ENCODE measurements at places on chromosomes 7 and 10.

GRCh38 chr7:99037327-99037940, 106.5 kb downstream of the SMURF1 start:
- DNase-seq, result no peak

DNA sequence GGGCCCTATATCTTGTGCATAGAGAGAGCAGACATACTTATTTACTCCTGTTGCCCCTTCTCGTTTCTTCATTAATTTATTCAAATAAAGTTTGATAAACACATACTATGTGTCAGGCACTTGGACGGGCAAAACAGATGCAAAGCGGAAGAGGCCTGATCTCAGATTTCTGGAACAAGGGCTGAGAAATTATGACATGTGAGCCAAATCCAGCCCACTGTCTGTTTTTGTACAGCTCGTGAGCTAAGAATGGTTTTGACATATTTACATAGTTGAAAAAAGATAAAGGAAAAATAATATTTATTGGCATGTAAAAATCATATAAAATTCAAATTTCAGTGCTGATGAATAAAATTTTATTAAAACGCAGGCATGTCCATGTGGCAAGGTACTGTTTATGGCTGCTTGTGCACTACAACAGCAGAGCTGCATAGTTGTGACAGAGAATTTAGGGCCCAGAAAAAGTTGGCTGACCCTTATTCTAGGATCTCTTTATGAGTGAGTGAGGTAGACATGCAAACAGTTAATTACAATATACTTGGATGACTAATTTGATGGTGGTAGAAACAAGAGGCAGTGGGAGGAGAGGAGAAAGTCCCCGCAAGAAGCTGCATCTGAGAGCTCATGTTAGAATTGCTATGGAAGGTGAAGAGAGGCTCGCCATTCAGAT, 68.1 kb upstream of the ITPRID1 start:
- DNase-seq, result no peak

DNA sequence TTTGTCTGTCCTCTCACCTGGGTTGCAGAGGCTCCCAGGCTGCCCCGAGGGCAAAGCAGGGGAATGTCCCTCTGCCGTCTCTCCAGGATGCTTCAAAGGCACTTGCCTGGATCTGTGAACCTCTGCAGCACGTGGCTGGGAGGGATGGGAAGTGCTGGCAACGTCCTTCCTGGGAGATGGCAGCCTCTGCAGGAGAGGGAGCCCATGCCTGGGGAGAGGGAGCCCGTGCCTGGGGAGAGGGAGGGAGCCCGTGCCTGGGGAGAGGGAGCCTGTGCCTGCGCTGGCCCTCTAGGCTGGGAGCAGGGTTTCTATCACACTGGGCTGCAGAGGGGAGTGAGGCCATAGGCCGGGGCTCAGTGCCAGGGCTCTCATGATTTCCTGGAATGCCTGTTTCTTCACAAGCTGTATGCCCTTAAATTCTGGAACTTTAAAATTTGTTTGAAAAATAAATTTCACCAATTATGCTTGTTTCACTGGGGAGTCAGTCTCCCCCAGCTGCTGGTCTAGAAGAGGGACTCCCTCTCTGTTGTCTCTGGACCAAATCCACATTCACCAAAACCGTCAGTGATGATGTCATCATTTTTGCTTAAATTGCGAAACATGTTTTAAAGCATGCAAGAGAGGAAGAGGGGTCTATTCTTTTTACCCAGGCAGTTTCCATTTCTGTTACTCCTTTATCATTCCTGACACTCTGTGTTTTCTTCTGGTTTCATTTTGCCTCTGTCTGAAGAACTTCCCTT, 135.7 kb downstream of the DNAJB6 start:
- DNase-seq, result no peak

DNA sequence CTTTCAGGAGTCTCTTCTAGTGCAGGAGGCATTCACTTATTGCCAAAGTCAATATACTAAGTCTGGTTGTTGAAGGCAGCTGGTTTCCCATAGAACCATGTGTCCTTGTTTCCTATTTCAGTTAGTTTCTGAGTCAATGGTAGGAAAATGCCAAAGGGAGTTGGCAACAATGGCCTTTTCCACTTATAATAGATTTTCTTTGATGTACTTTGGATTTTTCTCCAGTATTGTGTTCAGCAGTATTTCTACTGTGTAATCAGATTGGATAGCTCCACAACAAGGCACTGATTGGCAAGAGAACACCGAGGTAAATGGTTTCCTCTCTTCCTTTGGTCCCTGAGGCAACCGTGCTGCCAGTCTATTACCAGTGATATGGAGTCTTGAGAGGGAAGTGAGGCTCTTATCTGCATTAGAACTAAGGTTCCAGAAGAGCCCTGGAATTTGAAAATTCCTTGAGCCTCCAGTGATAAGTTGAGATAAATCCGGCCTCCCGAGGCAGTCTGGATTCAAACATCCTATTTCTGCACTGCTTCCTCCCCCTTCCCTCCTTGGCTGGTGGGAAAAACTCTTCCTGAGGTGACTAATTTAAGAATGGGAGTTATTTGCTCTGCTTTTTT, 7.9 kb upstream of the SEPTIN7 start:
- DNase-seq, result no peak

GRCh38 chr10:9796564-9796963, 1221.1 kb upstream of the CELF2 start:
- no peak for DNase-seq

DNA sequence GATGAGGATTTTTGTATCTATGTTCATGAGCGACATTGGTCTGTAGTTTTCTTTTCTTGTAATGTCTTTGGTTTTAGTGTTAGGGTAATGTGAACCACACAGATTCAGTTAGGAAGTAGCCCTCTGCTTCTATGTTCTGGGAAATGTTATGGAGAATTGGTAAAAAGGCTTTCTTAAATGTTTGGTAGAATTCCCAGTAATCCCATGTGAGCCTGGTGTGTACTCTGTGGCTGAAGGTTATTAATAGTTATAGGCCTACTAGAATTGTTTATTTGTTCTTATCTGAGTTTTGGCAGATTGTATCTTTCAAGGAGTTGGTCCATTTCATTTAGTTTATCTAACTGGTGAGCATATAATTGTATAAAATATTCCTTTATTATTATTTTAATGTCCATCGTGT, 484.6 kb upstream of the GHITM start:
- no peak for DNase-seq

DNA sequence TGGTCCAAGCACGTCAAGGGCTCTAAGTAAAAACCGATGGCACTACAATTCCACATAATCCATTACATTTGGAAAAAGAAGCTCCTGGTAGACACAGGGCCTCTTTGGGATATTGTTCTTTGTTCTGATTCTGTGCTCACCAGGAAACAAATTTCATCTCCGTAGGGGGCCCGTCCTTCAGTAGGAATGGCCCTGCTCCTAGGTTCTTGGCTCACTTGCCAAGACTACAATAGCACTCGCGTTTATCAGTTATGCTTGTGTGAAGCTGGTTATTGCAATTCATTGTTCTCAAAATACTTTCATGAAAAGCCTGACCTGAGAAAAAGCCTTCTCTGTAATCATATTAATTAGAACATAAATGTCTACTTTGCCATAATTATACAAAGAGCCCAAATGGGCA, 10.3 kb upstream of the ZC3HAV1L start:
- no peak for DNase-seq

DNA sequence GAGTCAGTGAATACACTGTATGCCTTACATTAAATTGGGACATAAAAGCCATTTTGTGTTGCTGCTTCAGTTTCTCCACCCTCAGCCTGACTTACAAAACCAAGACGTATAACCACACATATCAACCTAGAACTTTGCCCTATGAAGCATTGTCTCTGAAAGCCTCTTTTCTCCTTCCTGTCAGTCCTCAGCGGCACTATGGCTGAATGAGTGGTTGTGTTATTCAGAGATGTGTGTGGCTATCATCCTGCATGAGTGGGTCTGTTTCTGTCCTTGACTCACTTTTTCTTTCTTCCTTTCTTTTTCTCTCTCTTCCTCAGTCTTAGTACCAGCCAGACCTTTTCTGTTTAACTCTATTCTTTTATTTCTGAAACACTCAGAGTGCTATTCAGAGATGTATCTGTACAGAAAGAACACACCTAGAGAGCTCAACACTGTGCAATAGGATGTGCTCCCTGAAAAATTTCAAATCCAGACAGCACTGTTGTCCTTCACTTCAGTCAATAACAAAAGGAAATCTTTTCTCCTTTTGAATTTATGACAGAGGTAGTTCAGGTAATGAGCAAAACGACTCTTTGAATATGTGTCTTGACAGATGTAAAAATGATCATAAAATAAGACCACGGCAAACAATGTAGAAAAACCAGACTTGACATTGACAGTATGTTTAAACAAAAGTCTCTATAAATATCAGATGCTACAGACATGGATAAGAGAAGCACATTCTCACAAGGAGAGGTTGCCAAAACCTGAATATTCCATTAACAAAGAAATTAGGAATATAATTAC, 163.3 kb upstream of the FEZF1 start:
- DNase-seq, result no peak

- DNase-seq, result no peak
Measured at GRCh38 chr7:155997431-155998327, 185.4 kb upstream of the SHH start.

- no peak for DNase-seq
Measured at GRCh38 chr10:14837003-14837756, 657 bp downstream of the CDNF start.

GRCh38 chr7:112370436-112370835, 79.8 kb upstream of the IFRD1 start:
- no peak for DNase-seq

- DNase-seq, result no peak
Measured at GRCh38 chr7:100441641-100442535, 5.6 kb upstream of the PPP1R35 start.

DNA sequence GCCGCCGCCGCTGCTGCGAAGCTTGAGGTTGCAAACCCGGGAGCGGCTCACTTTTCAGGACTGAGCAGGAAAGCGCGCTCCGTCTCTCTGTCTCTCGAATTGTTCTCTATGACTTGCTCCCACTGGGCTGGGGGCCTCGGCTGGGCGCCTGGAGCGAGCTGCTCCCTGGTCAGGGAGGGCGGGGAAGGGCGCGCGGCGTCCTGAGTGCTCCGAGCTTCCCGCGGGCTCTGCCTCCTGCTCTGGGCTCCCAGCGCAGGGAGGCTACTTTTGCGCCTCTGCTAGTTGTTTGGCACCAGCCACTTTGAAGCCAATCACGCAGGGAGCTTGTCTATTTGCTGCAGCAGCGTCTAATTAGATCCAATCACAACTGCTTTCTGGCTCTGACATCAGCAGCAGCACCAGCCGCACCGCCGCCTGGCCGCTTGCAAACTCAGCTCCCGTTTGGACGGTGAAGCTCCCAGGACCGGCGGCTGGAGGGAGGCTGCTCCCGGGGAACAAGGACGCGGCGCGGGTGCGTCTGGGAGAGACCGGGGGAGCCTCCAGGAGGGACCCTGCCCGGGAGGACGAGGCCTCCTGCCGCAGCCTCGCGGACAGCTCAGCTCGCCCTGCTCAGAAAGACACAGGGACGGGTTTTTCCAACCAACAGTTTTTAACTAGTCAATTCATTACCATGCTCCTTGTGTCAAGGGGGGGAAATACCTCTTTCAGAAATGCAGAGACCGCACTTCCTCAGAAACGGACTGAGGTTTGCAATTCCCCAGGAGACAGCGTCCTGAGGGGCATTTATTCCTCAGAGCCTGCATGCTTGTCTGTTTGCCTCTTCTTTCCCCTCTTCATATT, at the start of gene ADARB2:
TSS of gene ADARB2 (minus strand) at position 304 of the 840 bp plus-strand sequence.
- DNase-seq, result no peak

DNA sequence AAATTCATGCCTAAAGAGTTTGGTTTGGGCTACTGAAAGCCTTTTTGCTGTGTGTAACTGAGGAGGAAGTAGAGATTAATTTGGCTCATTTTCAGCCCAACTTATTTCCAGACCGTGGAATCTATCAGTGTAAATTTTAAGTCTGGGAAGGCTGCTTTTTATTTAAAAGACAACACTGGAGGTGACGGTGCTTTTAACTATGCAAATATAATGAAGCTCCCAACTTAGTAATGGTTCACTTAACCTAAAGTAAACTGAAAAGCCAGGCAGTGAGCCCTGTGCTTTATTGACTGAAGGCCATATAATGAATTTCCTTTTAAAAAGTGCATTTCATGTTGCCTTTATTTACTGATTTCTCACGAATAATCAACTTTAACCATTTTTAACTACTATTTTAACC, 127.2 kb downstream of the NPY start:
- no peak for DNase-seq

GRCh38 chr10:82378146-82378545, 503.2 kb downstream of the NRG3 start:
- DNase-seq, result no peak

DNA sequence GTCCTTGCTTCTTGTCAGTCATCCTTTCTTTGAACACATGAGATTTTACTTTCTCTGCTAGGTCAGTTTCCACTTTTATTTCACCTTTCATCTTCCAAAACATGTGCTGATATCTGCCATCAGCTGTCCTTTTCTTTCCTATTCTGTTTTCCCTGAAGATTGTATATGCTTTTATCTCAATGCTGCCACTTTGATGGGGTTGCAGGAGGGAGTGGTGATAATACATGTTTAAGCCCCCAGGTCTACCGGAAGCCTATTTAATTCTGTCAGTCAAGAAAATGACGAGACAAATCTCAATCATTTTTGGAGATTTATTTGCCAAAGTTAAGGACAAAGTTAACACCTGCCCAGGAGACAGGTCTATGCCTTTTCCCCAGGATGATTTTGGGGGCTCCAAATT, 73.8 kb downstream of the MRPL32 start:
- DNase-seq, result no peak

- DNase-seq, result no peak
Measured at GRCh38 chr7:13979671-13980435, 9.6 kb downstream of the ETV1 start.

GRCh38 chr7:138625849-138626230, 75.3 kb downstream of the SVOPL start:
- DNase-seq, result no peak

DNA sequence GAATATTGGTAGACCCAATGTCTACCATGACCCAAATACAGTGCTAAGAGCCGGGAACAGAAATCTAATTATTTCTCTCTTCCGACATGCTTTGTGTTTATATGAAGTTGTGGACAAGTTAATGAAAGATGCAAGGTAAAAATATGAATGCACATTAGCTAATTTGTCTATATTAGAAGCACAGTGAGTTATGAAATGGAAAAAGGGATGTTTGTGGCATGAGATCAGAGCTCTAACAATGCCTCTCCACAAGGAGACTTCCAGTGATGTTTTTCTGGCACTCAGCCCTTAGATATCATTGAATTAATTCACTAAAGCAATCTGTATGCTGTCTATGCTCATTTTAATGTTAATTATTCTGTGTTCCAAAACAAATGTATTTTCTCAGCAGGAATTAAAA, 897.2 kb downstream of the CNTNAP2 start:
- DNase-seq, result no peak

- no peak for DNase-seq
Measured at GRCh38 chr10:95526044-95526443, 35.1 kb downstream of the SORBS1 start.

DNA sequence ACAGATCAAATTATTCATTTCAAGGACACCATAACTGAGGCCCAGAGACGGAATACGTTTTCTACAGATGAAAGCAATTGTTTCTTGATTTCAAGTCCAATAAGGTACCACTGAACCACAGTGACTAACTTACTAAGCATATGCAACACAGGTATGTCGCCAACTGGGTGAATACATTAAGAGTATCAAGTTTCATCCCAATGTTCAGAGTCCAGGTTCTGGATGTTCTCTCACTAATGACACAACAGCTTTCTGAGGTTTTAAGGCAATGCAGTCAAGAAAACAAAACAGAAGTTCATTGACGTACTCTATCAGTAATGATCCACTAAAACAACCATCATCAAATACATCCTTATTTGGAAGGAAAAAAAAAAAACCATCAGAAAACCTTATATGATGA, 35.8 kb downstream of the NSUN6 start:
- no peak for DNase-seq

GRCh38 chr10:110762109-110762848, 109.4 kb upstream of the PDCD4 start:
- DNase-seq, result no peak

- DNase-seq, result no peak
Measured at GRCh38 chr7:50446542-50446960, 3.6 kb downstream of the FIGNL1 start.

Data from activated CD8-positive, alpha-beta memory T cell treated with anti-CD3 and anti-CD28 coated beads, Interleukin-2, amount 50 U/mL, for 4 hours (primary cell).